SHP77 treated with DMSO at 0.1 percent for 48 hours (cell line): ENCODE measurements at places on chromosomes 16 and 17.

DNA sequence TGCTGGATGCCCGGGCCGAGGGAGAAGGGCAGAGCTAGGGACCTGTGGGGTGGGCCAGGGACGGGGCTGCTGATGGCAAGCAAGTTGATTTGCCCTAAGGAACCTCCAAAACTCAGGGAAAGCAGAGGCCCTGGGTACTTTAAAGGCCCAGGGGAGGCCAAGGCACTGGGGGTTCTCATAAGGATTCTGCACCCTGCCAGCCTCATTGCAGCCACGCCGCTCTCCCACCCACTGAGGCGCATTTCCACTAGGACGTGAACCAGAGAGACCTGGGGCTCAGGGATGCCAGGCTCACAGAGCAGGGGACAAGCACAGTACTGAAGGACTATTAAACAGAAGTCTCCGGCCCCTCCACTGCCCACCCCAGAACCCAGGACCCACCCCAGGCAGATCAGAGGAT, 39.4 kb upstream of the RBFOX3 start:
- DNase-seq = no peak

DNA sequence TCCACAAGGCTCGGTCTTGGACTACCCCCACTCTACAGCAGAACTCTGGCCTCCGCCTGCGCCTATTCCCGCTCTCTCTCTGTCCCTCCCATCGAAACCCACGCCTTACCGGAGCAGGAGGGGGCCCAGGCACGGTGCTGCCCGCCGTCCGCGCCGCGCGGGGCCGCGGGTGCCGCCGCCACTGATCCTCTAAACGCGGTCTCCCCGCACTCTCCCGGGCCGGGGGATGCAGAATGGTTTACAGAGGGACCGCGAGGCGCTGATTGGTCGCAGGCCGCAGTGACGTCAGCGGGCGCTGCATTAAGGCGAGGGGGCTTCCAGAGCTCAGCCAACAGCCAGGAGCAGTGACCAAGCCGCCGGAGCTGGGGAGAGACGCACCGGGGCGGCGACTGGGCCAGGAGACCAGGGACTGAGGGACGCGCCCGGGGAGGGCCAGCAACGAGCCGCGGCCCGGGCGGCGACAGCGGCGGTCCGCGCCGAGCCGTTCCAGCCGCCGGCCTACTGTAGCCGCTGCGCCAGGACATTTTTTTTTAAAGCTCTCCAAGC, 747 bp upstream of the LHX1 start:
- no peak for DNase-seq

DNA sequence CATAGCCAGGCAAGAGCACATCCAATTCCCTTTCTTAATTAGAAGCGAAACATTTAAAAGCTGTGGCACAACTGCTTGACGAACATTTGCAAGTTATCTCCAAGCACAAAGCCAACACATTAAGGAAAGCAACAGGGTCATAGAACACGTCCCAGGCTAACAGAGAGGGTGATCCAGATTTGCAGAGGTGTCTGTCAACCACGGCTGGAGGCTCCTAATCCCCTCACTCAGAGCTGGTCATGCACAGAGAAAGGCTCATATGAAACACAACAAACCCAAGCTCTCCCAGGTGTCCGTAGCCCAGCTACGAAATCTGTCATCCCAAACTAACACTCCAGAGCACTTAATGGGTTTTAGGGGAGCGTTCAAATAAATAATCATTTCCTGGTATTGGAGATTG, 276.1 kb downstream of the SLC39A11 start:
- no peak for DNase-seq

- DNase-seq = no peak
These were observed 4.4 kb upstream of the FBF1 start for GRCh38 chr17:75945211-75945610.

GRCh38 chr17:39104657-39105056, 46.8 kb downstream of the PLXDC1 start:
- DNase-seq = no peak

DNA sequence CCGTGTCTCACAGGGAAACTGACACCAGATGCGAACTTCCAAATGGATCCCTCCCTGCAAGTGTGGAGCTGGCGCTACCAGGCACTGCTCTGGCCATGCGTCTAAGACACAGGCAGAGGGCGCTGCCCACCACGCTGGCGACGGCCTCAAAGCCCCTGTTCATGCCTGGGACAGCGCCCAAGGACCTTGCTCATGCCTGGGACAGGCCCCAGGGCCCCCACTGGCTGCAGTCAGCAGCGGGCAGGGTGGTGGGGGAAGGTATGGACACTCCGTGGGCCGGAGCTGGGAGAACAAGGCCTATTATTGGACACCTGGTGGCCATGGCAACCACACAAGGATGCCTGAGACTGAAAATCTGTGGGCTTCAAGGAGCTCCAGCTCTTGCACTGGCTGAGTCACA, 8.8 kb downstream of the ZG16B start:
- DNase-seq = peak; percentile 23

GRCh38 chr17:28406473-28406814, 432 bp upstream of the SLC46A1 start:
- peak; percentile 38 for DNase-seq

DNA sequence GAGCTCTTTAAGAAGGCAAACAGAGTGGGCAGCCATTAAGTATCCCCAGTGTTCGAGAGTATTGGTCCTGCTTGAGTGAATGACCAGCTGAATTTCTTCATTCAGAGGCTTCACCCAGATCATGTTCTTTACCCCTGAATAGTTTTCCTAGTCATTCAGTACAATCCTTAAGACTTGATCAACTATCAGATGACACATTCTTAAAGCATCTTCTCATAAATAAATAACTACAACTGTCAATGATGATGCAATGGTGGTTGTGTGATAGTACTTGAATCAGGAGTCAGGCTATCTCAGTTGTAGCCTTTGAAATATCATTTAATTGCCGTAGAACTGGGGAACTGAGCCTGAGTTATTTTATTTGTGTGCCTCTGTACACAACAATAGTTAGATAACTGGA, 416.8 kb upstream of the CCL2 start:
- DNase-seq = no peak

DNA sequence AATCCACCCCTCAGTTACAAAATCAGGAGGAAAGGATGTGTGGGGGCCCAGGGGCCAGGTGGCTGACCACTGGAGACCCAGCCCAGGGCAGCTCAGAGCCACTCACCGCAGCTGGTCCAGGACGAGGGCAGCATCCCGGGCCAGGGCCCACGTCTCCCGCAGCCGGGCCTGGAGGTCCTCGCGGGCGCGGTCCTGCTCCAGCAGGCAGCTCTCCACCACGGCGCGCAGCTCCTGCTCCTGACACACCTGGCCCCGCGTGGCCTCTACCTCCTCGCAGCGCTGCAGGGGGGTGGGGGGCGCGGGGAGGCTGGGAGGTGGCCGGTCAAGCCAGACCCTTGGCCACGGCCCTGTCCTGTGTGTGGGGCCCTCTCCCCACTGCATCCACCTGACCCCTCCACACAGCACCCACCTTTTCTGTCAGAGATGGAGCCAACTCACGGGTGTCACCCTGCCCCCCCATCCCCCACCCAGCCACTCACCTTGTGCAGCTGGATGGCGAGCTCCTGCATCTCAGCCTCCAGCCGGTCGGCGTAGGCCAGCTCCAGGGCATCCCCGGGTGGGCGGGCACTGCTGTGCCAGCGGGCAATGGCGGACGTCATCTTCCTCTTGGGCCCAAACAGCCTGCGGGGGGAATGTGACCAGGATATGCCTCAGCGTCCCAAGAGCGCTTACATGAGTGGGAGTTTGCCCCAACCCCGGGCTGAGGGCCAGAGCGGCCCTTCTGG, 5.1 kb downstream of the NUDT16L1 start:
- DNase-seq = no peak

GRCh38 chr16:6143020-6143419, 1045.4 kb upstream of the EEF2KMT start:
- DNase-seq = no peak

DNA sequence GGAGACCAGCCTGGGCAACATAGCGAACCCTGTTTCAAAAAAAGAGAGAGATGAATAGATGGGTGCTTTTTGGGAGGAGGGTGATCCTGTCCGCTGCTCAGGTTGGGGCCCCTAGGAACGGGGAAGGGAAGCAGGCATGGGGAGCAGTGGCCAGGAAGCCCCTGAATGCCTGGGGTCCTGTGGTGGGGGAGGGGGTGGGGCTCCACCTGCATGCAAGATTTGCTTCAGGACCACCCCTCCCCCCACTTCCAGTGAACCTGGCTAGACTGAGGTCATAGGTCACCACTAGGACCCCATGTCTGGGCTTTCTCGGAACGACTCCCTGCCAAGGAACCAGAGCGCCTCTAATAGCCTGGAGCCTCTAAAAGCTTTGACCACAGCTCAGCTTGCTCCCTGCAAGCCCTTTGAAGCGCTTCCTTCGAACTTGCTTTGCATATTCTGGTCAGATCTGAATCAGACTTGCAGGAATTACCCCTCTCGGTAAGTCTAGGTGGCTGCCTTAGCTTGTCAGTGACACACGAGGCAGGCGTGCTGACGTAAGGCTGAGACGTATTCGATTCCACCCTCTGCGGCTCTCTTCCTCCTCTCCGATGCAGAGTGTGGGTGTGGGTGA, 3.7 kb downstream of the SOCS3 start:
- DNase-seq = no peak

- DNase-seq = no peak
These were observed 60.5 kb downstream of the CMIP start for GRCh38 chr16:81505011-81505661.

DNA sequence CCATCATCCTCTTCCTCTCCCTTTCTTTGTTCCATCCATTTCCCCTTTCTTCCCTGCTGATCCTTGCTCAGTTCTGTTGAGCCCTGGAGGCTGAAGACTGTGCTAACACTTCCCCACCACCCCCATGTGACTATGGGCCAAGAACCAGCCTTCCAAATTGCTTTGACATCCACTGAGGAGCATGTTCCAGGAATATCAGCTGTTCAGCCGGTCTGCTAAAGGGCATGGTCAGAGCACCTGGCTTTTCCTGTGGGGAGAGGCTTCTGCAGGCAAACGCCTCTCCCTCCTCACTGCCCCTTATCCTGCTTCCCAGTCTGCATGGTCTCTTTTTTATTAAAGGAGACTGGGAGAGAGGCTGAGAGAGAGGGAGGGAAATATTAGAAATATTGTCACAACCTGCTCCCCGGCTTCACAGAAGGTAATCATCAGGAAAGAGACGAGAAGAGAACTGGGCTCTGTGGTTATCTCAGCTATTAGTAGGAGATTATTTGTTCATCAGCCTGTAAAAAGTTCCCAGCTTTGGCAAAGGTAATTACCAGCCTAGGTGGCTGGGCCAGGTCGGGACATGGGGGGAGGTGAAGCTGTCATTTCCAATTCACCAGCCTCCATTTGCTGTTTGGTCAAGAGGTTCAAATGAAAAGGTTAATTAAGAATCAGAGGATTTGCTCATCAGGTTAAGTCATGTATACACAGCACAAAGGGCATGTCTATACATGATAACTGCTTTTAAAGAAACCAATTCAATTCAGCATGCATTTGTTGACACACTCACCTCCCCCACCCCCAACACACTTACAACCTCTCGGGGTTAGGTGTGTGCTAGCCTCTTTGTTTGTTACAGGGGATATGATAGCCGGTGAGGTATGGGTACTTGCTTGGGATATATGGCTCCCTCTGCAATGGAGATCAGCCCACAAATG, 83.7 kb upstream of the CRHR1 start:
- DNase-seq = peak; percentile 24

- DNase-seq = no peak
These were observed 116.9 kb downstream of the USP22 start for GRCh38 chr17:20925954-20926353.

DNA sequence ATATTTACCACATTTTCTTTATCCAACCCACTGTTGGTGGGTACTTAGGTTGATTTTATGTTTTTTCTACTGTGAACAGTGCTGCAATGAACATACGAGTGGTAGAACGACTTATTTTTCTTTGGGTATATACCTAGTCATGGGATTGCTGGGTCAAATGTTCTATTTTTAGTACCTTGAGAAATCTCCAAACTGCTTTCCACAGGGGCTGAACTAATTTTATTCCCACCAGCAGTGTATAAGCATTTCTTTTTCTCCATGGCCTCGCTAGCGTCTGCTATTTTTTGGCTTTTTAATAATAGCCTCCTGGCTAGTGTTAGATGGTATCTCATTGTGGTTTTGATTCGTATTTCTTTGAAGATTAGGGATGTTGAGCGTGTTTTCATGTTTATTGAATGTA, 202.3 kb downstream of the LGALS9B start:
- DNase-seq = no peak

DNA sequence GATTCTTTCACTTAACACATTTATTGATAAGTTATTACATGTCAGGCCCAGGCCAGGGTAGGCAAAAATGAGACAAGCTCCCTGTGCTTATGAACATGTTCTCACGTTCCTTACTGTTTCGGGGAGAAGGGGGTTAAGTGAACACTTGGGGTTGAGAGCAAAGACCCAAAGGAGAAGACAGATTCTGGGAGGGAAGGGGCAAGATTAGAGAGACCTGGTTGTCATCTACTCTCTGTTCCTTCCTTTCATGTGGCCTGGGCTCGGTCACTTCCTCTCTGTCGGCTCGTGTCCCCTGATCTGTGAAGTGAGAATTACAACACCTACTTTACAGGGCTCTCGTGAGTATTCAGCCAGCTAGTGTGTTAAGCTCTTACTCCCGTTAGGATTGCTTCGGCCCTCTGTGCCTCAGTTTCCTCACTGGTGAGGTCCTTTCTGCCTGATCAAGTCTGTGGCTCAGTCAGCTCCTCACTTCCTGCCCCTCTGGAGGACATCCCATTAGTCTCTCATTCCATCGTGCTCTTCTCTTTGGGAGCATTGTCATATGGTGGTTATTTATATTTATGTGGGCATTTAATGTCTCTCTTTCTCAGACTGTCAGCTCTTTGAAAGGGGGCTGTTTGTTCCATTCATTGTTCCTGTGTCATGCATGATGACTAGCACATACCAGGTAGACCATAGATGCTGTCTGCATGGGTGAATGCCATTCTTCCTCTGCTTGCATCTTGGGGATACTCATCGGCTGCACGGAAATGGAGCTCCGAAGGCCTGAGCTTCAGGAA, 38.9 kb downstream of the PLCG2 start:
- no peak for DNase-seq

GRCh38 chr17:3722716-3723115, 987 bp upstream of the HASPIN start:
- DNase-seq = no peak

- no peak for DNase-seq
These were observed 8.6 kb downstream of the DGKE start for GRCh38 chr17:56842577-56842976.

- DNase-seq = no peak
These were observed 109.0 kb upstream of the CACNG5 start for GRCh38 chr17:66725956-66726355.

GRCh38 chr17:48541036-48541576, 3.8 kb downstream of the HOXB2 start:
- DNase-seq = no peak

DNA sequence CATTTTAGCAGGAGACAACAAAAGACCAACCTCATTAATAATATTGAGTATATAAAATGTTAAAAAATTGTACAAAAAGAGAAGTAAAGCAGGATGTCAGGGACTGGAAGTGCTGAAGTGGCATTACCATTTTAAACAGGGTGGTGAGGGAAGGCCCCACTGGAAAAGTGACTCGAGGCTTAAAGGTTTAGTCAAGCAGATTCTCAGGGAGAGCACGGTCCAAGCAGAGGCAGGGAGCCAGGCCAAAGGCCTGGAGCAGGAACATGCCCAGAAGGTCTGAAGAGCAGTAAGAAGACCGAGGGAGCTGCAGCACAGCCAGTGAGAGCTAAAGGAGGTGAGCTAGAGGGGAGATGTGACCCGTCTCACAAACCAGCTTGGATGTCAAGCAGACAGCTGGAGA, 7.6 kb downstream of the XPO6 start:
- no peak for DNase-seq
